ENCODE measurements at places on chromosomes 7 and 10.

- no peak for DNase-seq
These were observed 31.4 kb downstream of the ARMC3 start for GRCh38 chr10:22959292-22959691.

GRCh38 chr7:94882891-94883290, 24.5 kb upstream of the PPP1R9A start:
- no peak for DNase-seq

DNA sequence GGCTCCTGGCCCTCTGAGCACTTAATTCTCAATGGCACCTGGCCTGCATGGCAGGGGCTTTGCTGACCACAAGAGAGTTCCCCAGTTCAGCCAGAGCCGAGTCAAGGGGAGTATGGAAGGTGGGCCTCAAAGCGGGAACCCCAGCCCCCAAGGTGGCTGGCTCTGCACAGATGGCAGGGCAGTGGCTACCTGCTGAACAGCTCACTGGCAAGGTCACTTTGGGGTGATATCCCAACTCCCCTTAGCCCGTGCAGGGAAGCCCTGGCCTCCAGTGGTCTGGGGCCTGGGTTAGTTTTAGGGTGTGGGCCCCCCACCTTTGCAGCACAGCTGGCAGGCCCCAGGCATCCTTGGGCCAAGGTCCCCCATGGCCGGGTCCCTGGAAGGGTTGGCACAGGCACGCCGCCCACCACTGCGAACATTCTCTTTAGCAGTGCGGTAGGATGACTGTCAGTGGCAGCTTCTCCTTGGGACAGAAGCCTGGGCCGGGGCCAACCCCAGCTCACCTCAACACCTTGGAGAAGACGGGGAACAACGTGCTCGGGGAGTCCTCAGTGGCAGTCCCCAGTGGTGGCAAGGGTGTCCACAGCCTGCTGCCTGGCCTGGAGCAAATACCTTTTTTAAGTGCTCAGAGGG, 36.8 kb downstream of the PPIF start:
- no peak for DNase-seq

DNA sequence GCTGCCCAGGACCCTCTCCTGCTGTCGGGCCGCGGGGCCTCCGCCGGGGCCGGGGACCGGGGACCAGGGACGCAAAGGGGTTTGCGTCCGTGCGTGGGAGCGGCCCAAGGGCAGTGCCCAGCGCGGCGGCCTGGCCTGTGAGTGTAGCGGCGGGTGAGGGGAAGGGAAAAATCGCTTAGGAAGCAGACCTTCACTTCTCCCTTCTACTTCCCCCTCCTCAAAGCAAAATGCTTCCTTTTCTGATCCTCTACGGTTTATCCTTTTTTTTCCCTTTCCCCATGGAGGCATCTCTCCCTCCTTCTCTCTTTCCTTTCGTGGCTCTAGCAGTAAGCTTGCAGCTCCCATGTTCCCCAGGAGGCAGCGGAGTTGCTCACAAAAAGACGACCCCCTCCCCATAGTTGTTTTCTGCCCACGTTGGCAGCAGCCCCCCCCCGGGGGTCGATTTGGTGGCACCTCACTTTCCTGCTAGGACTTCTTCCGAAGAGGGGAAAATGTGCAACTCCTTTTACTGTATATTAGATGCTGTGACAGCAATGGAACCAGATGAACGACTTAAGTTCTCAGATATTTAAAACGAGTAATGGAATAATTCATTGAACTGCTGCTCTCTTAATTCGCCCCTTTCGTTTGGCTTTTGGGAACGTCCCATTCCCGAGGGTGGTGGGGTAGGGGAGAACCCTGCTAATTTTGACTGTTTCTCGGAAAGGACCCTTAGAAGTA, 724 bp downstream of the CAPZA2 start:
- DNase-seq = no peak

- no peak for DNase-seq
These were observed 45.6 kb downstream of the ALOX5 start for GRCh38 chr10:45419676-45420025.

- DNase-seq = no peak
These were observed 362.3 kb upstream of the MTPN start for GRCh38 chr7:136339464-136339863.

- DNase-seq = peak; percentile 8
These were observed at the start of gene GJC3 for GRCh38 chr7:99928994-99929729. GJC3 (minus strand) TSS chr7:99929620; CDS start chr7:99929620, 0 bp downstream.

- DNase-seq = no peak
These were observed 4.5 kb upstream of the GPRIN2 start for GRCh38 chr10:46560952-46561351.

DNA sequence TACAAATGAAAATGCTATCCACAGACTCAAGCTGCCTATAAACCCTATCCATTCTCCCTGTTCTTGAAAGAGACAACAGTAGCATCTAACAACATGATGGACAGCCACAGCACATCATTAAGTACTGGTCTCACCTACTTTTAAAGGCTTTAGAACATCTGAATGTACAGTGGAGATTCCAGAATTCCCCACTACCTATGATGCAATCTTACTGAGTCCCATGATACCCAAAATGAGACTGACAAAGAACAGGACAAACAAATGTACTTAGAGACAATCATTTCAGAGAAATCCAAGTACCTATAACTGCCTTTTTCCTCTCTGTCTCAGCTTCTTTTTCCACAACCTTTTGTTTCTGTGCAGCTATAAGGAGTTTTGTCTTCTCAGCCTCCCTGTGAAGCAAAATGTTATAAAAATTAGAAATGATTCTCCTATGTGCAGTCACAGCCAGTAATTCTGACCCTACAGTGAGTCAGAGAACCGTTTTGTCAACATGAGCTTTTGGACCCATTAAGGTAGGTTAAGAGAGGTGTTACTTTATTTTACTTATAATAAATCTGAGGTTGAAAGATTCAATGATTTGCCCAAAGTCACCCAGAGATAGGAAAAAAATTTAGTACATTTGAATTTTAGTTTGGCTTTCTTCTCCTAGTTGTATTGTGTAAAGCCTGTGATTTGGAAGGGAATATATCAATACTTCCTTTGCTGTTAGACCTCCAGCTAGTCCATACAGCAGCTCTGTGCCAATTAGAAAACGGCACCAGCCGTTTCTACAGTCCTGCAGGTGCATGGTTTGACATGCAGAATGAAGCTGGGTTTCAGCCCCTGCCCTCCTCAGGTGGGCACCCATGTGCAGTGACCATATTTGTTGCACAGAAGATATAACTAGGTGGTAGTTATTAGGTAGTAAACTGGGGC, 21.9 kb downstream of the ERLIN1 start:
- DNase-seq = no peak

DNA sequence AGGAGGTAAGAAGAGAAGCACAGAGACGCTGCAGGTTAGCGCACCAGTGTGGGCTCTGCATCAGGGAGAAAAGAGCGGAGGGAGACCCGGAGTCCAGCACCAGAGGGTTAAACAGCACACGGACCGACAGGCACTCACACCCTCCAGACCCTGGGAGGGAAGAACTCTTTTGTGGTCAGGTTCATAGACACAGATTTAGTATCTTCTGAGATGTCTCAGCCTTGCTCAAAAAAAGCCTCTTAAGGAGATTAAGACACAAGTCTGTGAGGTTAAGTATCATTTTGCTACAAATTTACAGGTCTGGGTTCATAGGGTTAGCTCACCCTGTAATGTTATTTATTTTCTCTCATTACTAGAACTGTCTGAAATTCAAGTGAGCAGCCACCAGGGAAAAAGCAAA, 16.8 kb upstream of the NDST2 start:
- no peak for DNase-seq

- no peak for DNase-seq
These were observed 5.4 kb upstream of the PWWP2B start for GRCh38 chr10:132391676-132392020.

- DNase-seq = no peak
These were observed 27.8 kb downstream of the NMT2 start for GRCh38 chr10:15140698-15141097.

DNA sequence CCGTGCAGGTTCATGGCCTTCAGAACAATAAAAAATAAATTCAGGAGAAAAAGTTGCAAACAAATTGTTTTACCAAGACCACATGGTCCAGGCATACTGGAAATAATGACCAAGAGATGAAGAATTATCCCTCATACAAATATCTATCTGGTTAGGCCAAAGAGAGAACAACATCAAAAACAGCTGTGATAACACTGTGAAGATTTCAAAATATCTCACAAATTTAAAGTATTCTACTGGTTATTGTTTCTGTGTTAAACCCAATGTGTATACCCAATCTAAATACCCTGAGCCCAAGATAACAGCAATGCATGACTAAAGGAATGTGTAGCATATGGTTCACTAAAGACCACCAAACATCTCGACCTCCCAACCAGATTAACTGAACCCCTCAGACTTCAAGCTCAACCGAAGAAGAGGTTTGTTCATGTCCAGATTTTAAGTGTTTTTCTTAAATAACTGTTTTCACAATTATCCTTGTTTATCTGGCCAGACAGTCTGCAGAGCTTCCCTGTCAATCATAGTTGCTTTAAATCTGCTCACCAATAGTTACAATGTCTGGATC, 10.9 kb downstream of the OR9A2 start:
- DNase-seq = no peak

DNA sequence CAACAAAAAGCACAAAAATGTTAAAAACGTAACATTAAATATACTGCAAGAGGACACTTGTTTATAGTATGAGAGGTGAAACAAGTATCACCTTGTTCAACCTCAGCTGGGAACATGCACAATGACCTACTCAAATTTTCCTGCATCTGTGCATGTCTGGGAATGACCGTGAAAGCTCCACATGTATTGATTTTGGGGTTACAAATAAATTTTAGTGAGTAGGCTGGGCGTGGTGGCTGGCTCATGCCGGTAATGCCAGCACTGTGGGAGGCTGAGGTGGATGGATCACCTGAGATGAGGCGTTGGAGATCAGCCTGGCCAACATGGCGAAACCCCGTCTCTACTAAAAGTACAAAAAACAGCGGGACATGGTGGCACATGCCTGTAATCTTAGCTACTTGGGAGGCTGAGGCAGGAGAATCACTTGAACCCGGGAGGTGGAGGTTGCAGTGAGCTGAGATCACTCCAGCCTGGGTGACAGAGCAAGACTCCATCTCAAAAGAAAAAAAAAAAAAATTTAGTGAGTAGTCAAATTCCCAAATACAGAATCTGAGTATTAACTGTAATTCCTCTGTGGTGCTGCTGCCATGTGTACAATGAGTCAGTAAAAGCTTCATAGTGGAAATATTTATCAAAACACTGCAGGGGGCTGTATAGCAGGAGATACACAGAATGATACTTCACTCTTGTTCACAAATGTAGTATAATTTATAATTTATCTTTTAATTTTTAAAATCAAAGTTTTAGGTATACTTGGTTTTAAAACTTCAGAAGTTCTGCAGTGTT, 41.1 kb downstream of the SUGCT start:
- no peak for DNase-seq

DNA sequence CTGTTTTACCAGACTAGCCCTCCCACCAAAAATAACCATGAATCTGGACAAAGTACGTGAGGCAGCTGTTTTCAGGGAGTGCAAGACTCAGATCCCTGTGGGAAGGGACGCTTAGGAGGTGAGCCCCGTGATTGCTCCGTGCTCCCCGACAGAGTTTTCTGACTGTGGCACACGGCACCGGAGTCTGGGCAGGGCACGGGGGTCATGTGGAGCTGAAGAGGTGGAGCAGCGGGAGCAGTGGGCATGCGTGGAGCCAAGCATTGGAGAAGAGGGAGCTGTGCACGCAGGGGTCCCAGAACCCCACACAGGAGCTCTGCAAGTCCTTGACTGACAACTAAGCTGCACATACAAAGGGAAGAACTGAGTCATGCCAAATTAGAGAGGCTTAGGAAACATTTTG, 11.1 kb upstream of the CAMK2B start:
- DNase-seq = no peak

DNA sequence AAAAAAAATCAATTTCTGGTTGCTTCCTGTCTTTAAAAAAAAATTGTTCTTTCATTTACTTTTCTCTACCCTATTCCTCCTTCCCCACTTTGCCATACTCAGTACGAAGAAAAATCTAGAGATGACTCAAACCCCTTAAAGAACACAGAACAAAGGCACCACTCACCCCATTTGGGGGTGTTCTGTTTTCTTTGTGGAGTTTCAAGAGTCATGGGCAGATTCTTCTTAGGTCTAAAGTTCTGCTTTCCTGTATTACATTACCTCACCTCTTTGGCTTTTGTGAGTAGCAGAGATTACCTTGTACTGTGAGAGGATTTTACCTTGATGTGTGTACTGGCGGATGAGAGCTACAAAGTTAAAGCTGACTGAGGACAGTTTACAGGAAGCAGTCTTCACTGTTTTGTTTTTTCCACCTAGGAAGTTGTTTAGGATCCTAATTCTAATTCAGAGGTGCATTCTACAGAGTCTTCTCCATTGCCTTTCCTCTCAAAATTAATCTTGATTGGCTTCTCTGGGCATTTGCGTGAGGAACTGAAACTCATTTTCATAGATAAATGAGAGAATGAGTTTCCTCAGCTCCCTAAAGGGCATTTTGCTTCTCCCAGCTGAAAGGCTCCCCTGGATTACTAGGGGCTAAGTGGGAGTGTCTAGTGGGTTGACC, 20.7 kb downstream of the AVL9 start:
- DNase-seq = no peak

GRCh38 chr10:73083221-73083620, 13.4 kb downstream of the P4HA1 start:
- DNase-seq = no peak

DNA sequence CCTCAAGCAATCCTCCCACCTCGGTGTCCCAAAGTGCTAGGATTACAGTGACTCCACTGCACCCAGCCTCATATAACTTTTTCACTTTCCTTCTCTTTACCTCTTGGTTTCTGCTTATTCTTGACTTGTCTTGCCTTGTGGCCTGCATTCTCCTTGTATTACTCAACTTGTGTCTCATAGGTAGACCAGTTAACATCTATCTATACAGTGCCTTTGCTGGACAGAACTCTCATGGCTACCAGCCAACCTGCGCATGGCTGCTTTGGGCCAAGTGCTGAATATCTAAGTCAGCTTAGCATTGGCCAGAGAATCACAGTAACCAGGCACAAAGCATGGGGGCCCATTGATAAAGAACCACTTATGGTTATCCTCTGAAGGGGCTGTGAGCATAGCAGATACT, 42.6 kb upstream of the ZNRF2 start:
- no peak for DNase-seq

DNA sequence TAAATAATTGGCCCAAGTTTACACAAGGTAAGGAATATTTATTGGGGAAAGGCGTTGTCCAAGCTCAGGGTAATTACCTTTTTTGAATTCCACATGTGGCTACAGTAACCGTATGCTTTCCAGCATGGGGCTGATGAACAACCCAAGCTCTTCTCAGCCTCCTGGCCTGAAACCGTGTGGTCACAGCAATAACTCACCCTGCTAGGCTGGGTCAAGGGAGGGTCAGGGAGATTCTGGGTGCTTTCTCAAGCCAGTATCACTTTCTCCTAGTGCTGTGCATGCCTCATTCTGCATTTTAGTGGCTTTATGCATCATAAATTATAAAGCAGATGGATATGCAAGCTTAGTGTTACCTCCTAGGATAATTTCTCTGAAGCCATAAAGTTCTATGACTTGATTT, 273.9 kb downstream of the PAXIP1 start:
- no peak for DNase-seq

- DNase-seq = no peak
These were observed 41.4 kb upstream of the LAMB1 start for GRCh38 chr7:108044345-108044744.
